ENCODE measurements at places on chromosomes 1 and 21.
A peak's percentile ranks its signal among the peaks of the same experiment; 100 is the strongest.

DNA sequence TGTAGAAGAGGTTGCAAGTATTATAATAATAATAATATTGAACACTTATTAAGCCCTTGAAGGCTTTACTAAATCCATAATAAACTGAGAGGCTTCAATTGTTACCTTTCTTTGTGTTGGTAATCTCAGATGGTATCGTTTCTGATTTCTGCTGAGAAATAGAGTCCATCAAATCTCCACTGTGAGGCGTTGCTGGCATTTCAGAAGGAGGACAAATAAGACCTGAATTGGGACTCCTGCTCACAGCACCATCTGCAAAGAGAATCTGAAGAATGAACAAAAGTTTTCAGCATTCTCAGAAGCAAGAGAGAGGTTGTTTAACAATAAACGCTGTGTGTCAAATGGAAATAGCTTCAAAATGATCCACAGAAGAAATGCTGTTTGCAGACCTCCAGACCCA lies 93.7 kb downstream of the WDR3 start:
- no peak for DNase-seq

GRCh38 chr1:222373216-222373615 lies 174.7 kb downstream of the HHIPL2 start:
- DNase-seq = no peak

- DNase-seq = no peak
Measured at GRCh38 chr1:228061411-228062084, 21.0 kb upstream of the ARF1 start.

GRCh38 chr1:22341791-22342605 lies 109.7 kb upstream of the ZBTB40 start:
- no peak for DNase-seq

- peak; percentile 94 for DNase-seq
Measured at GRCh38 chr1:9823943-9824701, at the start of gene CLSTN1. Gene CLSTN1, minus strand, starts transcription at chr1:9823965. Its CDS starts 232 bp downstream, at chr1:9823733.

- DNase-seq = peak; percentile 40
Measured at GRCh38 chr21:42218836-42219605, at the start of gene ABCG1. Gene ABCG1, plus strand, starts transcription at chr21:42219140. Its CDS starts 123 bp downstream, at chr21:42219263.

GRCh38 chr1:93433407-93433961 lies 14.4 kb upstream of the FNBP1L start:
- no peak for DNase-seq

- no peak for DNase-seq
Measured at GRCh38 chr1:178109348-178110143, 15.6 kb downstream of the RASAL2 start.

GRCh38 chr1:165603810-165604209 lies 27.2 kb upstream of the MGST3 start:
- DNase-seq = no peak

GRCh38 chr1:211749251-211749650 lies 73.8 kb upstream of the NEK2 start:
- DNase-seq = no peak

All from activated CD8-positive, alpha-beta T cell treated with anti-CD3 and anti-CD28 coated beads, Interleukin-2, amount 10 ng/mL, durations not matched to agents 7 days and 5 days (primary cell).